ENCODE measurements at places on chromosomes 6 and 20.

DNA sequence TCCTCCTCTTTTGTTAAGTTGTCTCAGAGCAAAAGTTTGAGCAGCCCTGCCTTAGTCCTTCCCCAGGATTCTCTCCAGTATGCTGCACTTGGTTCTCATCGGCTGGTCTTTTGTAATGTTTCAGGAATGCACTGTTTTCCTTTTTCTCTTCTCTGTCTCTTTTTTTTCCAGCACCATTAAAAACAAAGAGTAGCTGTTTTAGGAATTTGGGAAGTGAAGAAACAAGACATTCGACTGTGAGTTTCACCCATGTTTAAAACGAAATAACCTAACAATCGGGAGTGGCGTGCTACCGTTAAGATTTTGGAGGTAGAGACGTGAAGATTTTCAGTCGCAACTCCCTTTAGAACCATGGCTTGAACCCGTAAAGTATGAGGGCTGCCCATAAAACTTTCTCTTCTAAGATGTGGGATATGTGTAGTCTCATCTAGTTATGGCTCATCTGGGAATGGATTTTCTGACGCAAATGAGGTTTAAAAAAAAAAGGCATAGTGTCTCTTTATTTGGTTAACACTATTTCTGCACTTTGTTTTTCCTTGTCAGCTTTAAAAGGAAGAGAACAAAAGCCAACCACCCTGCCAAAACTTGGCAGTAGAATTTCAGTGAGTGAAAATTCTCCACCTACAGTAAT, 35.9 kb upstream of the RAB23 start:
- no peak for DNase-seq
- H3K27me3 ChIP-seq: no peaks in the 10 kb centered on the region
- no peaks in the 10 kb centered on the region for H3K36me3 ChIP-seq
- H3K4me1 ChIP-seq: no peaks in the 10 kb centered on the region
- H3K4me3 ChIP-seq: no peak overlapping the region

- H3K4me1 ChIP-seq: no peaks in the 10 kb centered on the region
- H3K4me3 ChIP-seq: no peak overlapping the region
- H3K27me3 ChIP-seq: no peaks in the 10 kb centered on the region
- H3K36me3 ChIP-seq: peaks cover 2% of the 10 kb centered on the region
- no peak overlapping the region for H3K27ac ChIP-seq
Measured at GRCh38 chr6:164520916-164521315, 788.5 kb downstream of the C6orf118 start.

DNA sequence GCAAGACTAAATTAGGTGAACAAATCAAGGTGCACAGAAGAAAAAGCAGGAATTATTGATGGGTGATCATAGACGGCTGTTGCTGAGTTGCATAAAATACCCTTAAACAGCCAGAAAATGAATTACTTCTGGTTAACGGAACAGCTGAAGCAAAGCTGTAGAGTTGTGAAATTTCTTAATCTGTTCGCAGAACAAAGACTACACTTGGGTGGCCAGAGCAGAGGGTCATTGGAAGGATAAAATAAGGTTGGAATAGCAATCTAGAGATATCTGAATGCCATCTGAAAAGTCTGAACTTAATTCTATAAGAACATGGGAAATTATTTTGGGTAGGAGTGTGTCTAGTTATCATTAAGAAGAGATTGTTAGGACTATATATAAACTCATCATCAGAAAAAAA, 339.1 kb upstream of the RSPO3 start:
- H3K27ac ChIP-seq: no peak overlapping the region
- no peaks in the 10 kb centered on the region for H3K36me3 ChIP-seq
- no peaks in the 10 kb centered on the region for H3K4me1 ChIP-seq
- H3K27me3 ChIP-seq: no peaks in the 10 kb centered on the region
- no peak for DNase-seq

DNA sequence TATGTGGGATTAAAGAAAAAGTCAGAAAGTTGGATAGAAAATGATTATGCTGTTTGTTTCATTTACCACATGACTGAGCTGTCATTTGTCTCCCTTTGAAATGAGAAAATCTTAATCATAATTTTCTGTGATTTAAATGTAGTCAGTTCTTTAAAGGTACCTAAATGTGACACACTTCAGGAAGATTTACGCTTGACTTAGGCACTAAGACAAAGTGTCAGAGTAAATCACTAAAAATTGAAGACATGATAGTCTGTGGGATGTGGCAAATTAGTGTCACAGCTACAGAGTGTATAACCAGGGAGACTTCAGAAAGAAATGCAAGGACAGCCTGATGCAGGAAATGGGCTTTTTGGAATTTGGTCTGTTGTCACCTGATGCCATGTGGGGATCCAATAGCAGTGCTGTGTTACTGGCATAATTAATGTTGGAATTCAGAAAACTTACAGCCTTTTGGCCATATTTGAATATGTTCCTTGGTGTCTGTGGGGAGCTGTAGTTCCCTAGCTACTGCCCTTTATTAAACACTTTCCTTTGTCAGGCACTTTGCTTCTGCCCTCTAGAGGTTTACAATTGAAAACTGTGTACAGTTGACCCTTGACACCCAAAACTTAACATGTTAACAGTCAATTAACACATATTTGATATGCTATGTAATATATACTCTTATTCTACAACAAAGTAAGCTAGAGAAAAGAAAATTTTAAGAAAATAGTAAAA, 493.8 kb downstream of the UTRN start:
- no peak overlapping the region for H3K4me3 ChIP-seq
- no peak for DNase-seq
- no peak overlapping the region for H3K27ac ChIP-seq
- H3K36me3 ChIP-seq: peaks cover 52% of the 10 kb centered on the region

DNA sequence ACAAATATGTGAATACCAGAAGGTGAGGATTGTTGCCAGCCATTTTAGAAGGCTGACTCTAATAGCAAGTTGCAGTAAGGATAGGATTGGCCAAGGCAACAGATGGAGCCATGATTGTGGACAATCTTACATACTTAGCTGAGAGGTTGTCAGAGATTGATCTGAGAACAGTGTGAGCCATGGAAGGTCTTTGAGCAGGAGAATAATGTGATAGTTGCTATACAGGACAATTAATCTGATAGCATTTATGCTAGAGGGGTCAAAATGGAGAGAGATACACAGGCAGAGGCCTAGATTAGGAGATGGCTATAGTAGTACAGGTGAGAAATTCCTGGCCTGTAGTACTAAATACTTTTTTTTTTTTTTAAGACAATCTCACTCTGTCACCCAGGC, 23.8 kb downstream of the PPARD start:
- no peak overlapping the region for H3K4me3 ChIP-seq
- DNase-seq: no peak
- no peak overlapping the region for H3K27ac ChIP-seq
- H3K27me3 ChIP-seq: no peaks in the 10 kb centered on the region
- H3K36me3 ChIP-seq: peaks cover 2% of the 10 kb centered on the region

DNA sequence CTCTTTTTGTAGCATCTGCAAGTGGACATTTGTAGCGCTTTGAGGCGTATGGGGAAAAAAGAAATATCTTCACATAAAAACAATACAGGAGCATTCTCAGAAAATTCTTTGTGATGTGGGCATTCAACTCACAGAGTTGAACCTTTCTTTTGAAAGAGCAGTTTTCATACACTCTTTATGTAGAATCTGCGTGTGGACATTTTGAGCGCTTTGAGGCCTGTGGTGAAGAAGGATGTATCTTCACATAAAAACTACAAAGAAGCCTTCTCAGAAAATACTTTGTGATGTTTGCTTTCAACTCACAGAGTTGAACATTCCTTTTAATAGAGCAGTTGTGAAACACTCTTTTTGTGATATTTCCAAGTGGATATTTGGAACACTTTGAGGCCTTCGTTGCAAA, 598.4 kb upstream of the ZNF337 start:
- no peaks in the 10 kb centered on the region for H3K27me3 ChIP-seq
- H3K4me3 ChIP-seq: no peak overlapping the region
- no peaks in the 10 kb centered on the region for H3K4me1 ChIP-seq
- no peak for DNase-seq
- H3K27ac ChIP-seq: no peak overlapping the region

GRCh38 chr6:97160280-97160679, 122.7 kb downstream of the MMS22L start:
- no peak for DNase-seq
- no peaks in the 10 kb centered on the region for H3K27me3 ChIP-seq
- H3K27ac ChIP-seq: no peak overlapping the region
- peaks cover 15% of the 10 kb centered on the region for H3K36me3 ChIP-seq
- H3K4me1 ChIP-seq: no peaks in the 10 kb centered on the region

GRCh38 chr6:16712255-16712930, 48.9 kb downstream of the ATXN1 start:
- DNase-seq: no peak
- peaks cover 12% of the 10 kb centered on the region for H3K36me3 ChIP-seq
- peaks cover 39% of the 10 kb centered on the region for H3K4me1 ChIP-seq
- H3K4me3 ChIP-seq: peak overlapping the region; percentile 68

GRCh38 chr20:53176134-53176533, 204.0 kb downstream of the TSHZ2 start:
- DNase-seq: no peak
- no peaks in the 10 kb centered on the region for H3K36me3 ChIP-seq
- H3K27ac ChIP-seq: no peak overlapping the region
- H3K4me1 ChIP-seq: no peaks in the 10 kb centered on the region
- peaks cover 29% of the 10 kb centered on the region for H3K27me3 ChIP-seq

- no peak overlapping the region for H3K27ac ChIP-seq
- no peak for DNase-seq
- no peaks in the 10 kb centered on the region for H3K36me3 ChIP-seq
- no peaks in the 10 kb centered on the region for H3K4me1 ChIP-seq
- peaks cover 13% of the 10 kb centered on the region for H3K27me3 ChIP-seq
- no peak overlapping the region for H3K4me3 ChIP-seq
Measured at GRCh38 chr20:13110796-13111195, 102.0 kb downstream of the SPTLC3 start.

DNA sequence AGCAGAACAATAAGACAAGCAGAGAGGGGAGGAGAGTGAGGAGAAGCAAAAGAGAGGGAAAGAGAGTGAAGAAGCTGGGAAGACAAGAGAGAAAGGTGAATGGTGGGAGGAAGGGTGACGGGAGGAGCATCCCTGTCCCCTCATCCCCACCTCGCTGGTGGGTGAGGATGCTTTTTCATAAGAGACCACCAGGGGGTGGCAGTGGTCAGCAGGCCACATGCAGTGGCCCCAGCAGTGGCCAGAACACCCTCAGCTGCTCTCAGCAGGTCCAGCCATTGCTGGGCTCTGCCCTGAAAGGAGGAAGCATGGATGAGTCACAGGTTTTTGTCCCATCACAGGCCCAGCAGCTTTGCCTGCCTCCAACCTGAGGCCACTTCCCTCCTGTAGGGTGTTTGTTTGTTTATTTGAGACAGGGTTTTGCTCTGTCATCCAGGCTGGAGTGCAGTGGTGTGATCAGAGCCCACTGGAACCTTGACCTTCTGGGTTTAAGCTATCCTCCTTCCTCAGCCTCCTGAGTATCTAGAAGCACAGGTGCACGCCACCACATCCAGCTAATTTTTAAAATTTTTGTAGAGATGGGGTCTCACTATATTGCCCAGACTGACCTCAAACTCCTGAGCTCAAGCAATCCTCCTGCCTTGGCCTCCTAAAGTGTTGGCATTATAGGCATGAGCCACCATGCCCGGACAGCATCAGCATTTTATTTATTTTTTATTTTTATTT, 24.0 kb downstream of the FGD2 start:
- no peak for DNase-seq
- H3K36me3 ChIP-seq: peaks cover 5% of the 10 kb centered on the region
- peaks cover 32% of the 10 kb centered on the region for H3K4me1 ChIP-seq
- H3K27me3 ChIP-seq: no peaks in the 10 kb centered on the region
- no peak overlapping the region for H3K4me3 ChIP-seq
- peak overlapping the region; percentile 27 for H3K27ac ChIP-seq

GRCh38 chr6:146859795-146860495, 261.2 kb downstream of the ADGB start:
- H3K4me3 ChIP-seq: no peak overlapping the region
- no peak overlapping the region for H3K27ac ChIP-seq
- H3K27me3 ChIP-seq: peaks cover 11% of the 10 kb centered on the region
- DNase-seq: no peak
- no peaks in the 10 kb centered on the region for H3K4me1 ChIP-seq

GRCh38 chr6:75643173-75643572, 41.5 kb downstream of the SENP6 start:
- H3K4me3 ChIP-seq: no peak overlapping the region
- no peak overlapping the region for H3K27ac ChIP-seq
- H3K36me3 ChIP-seq: peaks cover 28% of the 10 kb centered on the region

GRCh38 chr6:79780881-79781280, 149.8 kb downstream of the SH3BGRL2 start:
- H3K27ac ChIP-seq: no peak overlapping the region
- H3K27me3 ChIP-seq: no peaks in the 10 kb centered on the region
- peaks cover 7% of the 10 kb centered on the region for H3K4me1 ChIP-seq
- DNase-seq: no peak

- DNase-seq: no peak
- H3K36me3 ChIP-seq: no peaks in the 10 kb centered on the region
- H3K4me3 ChIP-seq: no peak overlapping the region
Measured at GRCh38 chr6:92820601-92821000, 598.8 kb downstream of the EPHA7 start.

DNA sequence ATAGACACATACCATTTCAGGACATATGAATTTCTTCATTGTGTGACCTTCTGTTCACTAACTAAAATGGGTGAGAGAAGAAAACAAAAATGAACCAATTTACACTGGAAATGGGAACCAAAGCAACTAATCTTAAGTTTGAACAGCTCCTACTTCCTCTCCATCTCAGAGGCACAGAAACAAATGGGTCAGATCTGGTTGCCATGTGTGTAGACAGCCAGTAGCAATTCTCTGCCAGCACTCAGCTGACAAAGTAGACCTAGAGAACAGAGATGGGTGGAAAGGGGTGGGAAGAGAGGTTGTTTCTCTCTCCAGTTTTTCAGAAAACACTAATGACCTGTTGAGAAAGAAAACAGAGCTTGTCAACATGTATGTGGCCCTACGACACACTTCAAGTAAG, 14.3 kb upstream of the POPDC3 start:
- H3K4me3 ChIP-seq: no peak overlapping the region
- H3K4me1 ChIP-seq: no peaks in the 10 kb centered on the region
- H3K36me3 ChIP-seq: no peaks in the 10 kb centered on the region
- H3K27me3 ChIP-seq: peaks cover 34% of the 10 kb centered on the region
- DNase-seq: no peak

DNA sequence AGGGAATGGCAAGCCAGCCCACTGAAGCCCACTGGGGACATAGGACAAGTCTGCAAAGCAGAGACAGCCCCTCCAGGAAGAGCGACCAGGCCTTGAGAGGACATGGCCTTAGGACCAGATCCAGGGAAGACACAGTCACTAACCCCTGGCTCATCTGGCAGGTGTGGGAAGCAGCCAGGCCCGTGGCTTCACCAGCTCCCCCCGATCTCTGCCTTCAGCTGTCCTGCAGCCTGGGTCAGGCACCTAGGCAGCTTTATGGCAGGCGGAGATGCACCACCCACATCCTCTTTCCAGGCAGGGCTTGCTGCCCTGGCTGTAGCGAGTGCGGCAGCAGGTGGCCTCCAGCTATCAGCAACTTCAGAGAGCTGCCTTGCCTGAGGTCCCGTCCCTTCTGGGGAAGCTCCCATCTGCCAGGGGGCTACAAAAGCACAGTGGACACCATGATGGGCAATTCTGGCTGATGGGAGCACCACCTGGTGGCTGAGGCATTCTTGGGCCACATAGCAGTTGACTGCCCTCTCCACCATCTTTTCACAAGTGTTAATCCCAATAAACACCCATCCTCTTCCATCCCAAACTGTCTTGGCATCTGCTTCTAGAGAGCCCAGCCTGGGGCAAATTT, 85.8 kb downstream of the DZANK1 start:
- no peaks in the 10 kb centered on the region for H3K27me3 ChIP-seq
- H3K36me3 ChIP-seq: peaks cover 3% of the 10 kb centered on the region
- H3K4me1 ChIP-seq: no peaks in the 10 kb centered on the region
- H3K27ac ChIP-seq: no peak overlapping the region
- H3K4me3 ChIP-seq: no peak overlapping the region
- DNase-seq: no peak
